ENCODE measurements at places on chromosomes 11 and 22.

DNA sequence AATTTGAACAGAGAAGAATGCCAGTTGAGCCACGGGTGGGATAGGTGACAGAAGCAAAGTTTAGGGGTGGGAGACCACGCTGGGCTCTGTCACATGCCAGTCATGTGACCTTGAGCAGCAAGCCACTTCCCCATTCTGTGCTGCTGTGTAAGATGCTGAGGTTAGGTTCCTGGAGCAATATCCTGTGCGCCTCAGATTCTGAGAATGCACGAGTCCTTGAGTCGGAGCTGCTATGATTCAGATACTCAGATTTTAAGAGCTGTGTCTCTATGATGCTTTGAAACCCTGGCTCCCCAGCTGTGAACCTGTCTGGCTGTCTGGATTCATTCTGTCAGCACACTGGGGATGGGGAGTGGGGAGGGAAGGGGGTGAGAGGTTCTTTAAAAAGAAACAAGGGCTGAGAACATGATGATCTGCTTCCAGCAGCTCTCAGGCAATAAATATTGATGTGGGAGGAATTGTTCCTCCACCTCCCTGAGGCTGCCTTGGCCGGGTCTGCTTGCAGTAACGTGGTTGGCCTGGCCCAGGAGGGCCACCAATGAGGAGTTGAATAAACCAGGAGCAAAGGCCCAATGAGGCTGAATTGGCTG lies 24.0 kb downstream of the SLCO2B1 start:
- DNase-seq, result no peak

DNA sequence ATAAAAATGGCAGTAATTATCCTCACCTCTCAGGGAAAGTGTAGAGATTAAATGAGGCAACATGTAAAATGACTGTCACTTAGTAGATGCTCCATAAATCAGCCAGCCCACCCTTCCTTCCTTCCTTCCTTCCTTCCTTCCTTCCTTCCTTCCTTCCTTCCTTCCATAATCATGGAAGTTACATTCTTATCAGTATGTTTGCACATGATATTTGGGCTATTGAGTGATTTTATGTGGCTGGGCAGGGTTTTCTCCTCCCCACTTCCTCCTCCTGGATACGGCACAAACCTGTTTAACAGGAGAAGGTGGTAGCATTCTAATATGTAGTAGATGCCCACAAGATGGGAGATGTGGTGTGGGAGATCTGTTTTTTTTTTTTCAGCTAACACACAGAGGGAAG lies 11.9 kb downstream of the LYVE1 start:
- DNase-seq, result no peak

DNA sequence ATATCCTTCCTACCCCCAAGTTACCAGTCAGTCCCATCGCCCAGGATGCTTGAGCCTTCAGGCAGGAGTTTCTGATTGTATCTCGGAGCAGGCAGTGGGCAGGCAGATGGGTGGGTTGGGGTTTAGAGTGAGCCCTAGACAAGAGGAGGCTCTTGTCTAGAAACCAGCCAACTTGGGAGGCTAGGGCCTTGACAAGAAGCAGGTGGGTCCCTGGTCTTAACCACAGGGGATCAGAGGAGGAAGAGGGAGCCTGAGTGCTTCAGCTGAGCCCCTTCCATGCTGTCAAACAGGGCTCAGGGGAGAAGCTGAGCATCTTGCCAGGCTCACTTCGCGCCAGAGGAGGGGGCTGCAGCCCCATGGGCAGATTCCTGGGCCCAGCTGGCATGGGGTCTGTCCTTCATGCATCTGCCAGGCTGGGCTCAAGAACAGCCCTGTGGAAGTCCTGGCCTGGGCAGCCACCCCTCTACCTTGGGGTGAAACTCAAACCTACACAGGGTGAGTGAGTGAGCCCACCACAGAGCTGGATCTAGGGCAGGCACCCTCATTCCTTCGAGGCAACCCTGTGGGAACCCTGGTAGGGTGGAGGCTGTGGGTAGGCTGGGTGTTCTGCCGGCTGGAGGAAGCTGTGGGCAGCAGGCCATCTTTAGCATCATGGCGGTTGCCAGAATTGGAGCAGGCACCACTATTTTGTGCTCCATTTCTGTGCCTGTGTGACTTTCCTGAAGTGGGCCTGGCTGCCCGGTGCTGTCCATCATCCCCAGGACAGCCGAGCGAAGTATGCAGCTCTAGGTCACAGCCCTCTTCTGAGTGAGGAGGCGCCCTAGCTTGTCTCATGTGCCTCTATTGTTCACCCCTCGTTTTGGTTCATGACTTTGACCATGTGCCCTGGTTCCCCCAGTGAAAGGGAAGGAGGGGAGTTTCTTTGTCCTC lies 108.1 kb downstream of the MORC2 start:
- no peak for DNase-seq

DNA sequence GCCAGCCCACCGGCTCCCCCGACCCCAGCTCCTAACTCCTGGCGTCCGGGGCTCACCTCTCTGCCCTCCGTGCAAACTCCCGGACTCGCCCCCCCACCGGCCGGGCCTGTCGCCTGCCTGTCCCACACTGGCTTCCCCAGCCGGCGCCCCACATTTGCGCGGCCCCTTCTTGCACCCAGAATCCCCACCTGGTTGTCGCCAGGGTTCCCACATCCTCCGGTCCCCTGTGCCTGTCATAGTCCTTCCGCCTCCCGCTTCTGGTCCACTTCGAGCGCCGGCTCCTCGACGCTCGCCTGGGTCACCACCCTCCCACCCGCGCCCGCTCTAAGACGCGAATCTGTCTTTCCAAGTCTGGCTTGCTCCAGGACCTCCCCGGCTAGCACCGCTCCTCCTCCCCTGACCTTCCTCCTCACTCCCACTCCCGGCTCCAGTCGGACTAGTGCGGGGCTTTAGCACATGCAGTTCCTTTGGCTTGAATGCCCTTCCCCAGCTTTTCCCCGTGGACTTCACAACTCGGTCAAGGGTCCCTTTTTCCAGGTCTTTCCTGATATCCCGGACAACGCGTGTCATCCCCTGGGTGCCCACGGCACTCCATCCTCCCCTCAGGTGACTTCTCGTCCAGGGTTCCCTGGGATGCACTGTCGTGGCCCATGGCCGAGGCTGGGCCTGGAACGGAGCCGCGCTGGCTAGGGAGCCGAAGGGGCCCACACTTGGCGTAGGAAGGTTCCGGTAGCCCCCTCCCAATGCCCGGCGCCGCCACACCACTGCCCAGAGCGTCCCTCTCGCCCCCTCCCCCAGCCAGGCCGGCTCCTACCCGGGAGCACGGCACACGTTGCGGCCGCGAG lies 635 bp downstream of the SCARF2 start:
- DNase-seq, result no peak

DNA sequence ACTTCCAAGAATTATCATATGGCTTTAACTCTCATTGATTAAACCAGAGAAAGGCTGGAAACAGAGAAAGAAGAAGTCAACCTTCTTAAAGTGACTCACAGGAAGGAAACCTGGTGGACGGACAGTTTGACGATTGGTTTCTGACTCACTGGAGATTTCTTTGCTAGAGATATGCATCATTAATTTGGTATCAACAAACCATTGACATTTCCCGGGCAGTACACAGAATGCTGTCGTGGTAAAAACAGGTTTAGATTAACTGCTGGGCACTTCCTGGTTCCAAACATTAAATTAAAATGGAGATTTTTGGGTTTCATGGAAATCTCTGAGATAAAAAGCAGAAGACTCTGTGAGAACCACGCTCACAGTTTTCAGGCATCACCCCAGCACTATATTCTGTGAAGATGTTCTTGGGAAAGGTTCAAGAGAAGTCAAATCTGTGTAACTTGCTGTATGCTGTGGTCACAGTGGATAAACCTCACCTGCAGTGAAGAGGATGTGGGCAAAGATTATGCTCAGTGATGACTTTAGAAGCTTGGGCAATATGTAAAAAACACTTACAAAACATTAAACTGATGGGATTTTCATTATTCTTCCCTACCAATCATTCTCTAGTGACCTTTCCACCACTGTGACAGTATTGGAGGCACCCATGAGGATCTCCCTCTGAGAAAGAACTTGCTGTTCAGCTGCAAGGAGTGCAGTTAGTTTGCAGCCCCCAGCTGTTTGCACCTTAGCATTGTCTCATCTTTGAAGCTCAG lies 61.1 kb upstream of the CD44 start:
- DNase-seq, result peak; percentile 22
